ENCODE measurements at places on chromosomes 6 and 20. TPM values are rescaled to one million over a fixed set of nuclear protein-coding genes. Genes with fewer than 3 reads are reported as not detected.

Gene FKBP1C
- total RNA-seq: 0.20 TPM

Gene UST
- 28.9 TPM for total RNA-seq

Gene FAM210B
- 34.7 TPM for total RNA-seq

Gene TSBP1
- total RNA-seq: not detected

Gene CNR1
- total RNA-seq: 70.8 TPM

Gene BPI
- total RNA-seq: 8.7 TPM

Gene RAET1E
- total RNA-seq: not detected

Gene CALHM6
- total RNA-seq: 8.5 TPM

Gene FAM83C
- total RNA-seq: not detected

Gene NRN1
- total RNA-seq: 27.4 TPM

Gene XKR7
- 3.7 TPM for total RNA-seq

Gene BAK1
- 5.3 TPM for total RNA-seq

Gene LCA5
- 14.7 TPM for total RNA-seq

Gene CALHM4
- total RNA-seq: 0.30 TPM

Measured in spinal cord (tissue), 10 donors.